CD4-positive, alpha-beta T cell treated with Interleukin-15 for 1 hour (primary cell): ENCODE measurements at places on chromosomes 2 and 18.

DNA sequence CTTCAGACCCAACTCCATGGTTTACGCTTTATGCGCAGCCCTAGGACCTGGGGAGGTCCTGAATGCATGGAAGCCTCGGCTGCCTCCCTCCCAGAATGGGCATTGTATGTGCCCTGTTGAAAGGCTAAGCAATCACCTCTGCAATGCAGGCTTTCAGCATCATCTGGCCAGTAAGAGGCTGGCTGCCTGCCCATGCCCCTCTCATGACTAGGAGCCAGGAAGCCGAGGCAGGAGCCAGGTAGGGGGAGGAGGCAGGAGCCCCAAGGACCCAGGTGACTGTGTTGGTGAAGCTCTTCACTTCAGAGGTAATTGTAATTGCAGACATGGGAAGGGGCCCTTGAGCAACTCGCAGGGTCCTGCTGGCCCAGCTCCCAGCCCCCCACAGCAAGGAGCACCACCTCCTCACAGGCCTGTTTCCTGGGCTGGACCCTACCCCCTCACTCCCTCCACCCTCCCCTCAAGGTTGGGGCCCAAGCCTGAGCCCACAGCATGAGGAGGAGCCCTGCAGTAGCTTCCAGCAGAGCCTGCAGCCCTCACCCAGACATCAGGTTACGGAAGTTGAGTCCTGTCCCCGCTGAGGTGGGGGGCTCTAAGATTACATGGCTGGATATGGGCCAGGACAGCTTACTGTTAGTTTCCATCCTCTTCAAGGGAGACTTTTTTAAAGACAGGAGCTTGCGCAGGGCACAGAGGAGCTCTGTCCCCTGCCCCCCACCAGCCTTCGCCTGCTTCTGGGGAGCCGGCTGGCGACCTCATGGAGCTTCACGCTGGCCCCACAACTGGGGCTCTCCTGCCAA lies 21.9 kb downstream of the CRACDL start:
- no peak for DNase-seq

DNA sequence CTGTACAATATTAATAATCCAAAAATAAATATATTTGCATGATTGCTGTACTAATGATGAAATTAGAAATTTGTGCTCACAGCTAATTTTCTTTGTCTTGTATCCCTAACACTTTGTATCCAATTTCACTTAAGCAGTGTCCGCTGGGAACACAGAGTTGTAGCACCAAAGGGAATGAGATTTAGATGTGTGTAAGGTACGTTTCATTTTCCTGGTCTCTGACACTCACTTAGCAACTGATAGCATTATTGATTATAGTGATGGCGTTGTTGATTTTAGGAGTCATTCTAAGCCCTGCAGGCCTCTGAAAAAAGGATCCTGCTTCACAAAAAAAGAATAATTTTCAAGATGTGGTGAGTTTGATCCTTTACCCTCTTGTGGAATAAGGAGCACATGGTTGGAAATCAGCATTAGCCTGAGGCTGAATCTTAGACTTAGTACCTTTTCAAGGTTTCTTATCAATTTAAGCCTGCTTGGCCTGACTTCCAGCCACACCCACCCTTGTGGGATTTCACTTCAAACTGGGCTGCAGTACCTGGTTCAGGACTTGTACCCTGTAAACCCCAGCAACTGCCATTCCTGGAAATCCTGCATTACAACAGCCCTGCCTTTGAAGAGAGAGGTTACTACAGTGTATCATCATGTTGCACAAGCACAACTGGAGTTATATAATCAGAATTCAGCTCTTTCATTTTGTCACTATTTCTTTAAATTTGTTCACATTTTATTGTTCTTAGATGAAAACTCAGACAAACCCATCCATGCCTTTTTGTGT lies 116.2 kb downstream of the RND3 start:
- no peak for DNase-seq

- DNase-seq: no peak
Observed at GRCh38 chr2:64876137-64876647, 113.0 kb upstream of the SLC1A4 start.

DNA sequence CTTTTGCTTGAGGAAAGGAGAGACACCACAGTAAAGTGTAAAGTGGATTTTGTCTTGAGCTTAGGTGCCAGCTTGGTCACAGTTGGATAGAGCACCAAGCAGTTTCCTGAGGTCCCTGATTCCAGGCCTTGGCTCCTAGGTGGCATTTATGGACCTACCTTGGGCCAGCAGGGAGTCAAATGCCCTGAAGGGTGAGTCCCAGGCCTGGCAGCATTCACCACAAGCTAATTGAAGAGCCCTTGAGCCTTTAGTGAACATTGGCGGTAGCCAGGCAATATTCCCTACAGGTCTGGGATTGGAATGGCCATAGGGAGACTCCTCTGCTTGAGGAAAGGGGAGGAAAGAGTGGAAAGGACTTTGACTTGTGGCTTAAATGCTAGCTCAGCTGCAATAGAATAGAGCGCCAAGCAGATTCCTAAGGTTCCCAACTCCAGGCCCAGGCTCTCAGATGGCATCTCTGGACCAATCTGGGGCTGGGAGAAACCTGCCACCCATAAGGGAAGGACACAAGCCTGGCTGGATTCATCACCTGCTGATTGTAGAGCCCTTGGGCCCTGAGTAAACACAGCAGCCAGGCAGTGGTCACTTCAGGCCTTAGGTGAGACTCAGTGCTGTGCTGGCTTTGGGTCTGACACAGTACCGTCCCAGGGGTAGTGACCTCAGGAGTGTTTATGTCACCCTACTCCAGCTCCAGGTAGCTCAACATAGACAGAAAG lies 137.5 kb upstream of the OTOS start:
- DNase-seq: no peak

- DNase-seq: no peak
Observed at GRCh38 chr18:43420091-43420490, 142.8 kb upstream of the SYT4 start.

DNA sequence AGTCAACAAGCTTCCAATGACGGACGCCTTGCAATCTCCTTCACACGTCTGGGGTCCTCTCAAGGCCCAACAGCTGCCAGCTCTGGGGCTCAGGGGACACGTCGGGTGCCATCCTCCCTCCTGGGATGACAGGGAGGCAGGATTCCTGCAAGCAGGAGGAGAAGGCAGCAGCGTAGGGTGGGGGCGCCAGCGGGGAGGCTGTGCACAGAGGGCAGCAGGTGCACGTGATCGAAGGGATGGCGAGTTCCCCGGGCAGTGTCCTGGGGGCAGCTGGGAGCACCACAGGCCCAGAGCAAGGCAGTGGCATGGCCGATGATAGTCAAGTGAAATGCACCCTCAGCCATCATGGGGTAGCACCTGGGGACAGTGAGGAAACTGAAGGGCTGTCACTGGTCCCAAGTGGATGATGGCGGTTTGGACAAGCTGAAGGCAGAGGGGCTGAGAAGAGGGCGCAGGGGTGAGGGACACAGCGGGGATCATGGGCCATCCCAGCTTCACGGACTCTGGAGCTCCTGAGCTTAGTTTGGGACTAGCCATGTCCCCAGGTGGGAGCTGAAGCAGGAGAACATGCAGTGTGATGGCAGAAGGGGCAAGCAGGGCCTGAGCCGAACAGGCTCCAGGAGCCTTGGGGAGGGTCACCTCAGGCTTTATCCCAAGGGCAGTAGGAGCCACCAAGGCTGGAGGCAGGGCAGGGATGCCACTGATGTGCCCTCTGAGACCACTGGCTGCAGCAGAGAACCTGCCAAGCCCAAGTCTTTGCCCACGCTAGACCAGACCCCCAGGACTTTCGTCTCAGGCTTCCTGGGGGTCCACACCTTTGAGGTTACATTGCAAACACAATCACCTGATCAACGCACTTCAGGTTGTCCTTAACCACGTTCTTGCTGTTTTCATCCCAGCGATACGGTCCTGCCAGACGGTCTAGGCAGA lies 16.3 kb upstream of the SNED1 start:
- DNase-seq: peak; percentile 11

- DNase-seq: peak; percentile 86
Observed at GRCh38 chr2:237662671-237663093, 35.3 kb downstream of the LRRFIP1 start.

GRCh38 chr2:11203480-11203879 lies 48.2 kb downstream of the SLC66A3 start:
- DNase-seq: no peak

DNA sequence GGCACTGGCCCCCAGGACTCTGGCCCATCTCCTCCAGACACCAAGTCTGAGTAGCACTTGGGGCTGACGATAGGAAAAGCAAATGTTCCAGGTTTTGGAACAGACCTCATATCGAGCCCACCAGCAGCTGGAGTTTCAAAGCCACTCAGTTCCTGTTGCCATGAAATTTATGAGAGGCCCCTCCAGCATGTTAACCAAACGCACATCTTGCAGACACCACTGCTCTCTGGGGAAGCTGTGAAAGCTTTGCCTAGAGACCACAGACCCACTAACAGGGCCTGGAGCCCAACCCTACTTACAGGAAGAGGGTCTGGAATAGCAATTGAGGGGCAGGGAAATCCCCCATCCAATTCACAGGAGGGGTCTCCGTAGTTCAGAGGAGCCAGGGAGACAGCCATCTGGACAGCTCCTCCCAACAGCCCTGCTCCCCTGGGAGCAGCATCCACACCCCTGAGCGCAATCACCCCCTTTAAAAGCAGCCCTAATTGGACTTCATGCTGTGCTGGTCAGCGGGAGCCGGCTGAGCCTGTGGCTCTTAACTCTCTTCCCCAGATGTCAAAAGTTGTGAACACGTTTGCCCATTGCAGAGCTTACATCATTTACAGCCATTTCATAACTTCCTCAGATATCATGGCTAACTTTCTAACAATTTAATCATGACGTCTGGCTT lies 81.3 kb downstream of the TGFA start:
- DNase-seq: no peak

GRCh38 chr18:77106331-77106730 lies 26.3 kb downstream of the MBP start:
- peak; percentile 85 for DNase-seq

DNA sequence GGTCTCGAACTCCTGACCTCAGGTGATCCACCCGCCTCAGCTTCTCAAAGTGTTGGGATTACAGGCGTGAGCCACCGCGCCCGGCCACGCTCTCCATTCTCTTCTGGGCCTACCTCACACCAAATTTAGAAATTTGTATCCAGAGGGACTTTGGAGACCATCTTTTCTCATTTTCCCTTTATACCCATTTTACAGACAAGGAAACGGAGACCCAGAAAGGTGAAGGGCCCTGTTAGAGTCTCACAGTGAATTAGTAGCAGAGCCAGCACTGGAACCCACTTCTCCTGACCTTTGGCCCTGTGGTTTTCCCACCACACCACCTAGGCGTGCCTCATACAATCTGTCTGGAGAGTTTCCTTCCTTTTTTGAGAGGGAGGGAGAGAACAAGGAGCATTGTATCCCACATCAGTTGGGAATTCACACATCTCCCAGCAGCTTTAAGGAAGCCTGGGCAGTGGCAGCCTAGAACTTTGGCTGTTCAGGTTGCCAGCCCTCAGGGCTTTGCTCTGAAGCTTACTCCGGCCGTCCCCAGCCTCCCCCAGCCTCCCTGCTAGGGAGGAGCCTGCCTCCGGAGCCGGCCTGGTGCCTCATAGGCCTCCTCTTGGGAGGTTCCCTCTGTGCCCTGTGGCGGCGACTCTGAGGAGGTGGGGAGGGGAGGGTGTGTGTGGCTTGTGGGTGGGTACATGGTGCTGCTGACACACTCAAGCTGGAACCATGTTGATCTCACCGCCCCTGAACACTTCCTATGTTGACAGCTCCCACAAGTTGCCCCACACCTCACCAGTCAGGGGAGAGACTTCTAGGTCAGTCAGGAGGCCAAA lies 13.8 kb downstream of the FOSL2 start:
- peak; percentile 88 for DNase-seq

GRCh38 chr18:54250846-54251261 lies 18.5 kb upstream of the POLI start:
- no peak for DNase-seq

GRCh38 chr2:69943843-69944525 lies 17.4 kb downstream of the ASPRV1 start:
- no peak for DNase-seq

- DNase-seq: no peak
Observed at GRCh38 chr2:241797441-241798080, 11.4 kb upstream of the NEU4 start.

DNA sequence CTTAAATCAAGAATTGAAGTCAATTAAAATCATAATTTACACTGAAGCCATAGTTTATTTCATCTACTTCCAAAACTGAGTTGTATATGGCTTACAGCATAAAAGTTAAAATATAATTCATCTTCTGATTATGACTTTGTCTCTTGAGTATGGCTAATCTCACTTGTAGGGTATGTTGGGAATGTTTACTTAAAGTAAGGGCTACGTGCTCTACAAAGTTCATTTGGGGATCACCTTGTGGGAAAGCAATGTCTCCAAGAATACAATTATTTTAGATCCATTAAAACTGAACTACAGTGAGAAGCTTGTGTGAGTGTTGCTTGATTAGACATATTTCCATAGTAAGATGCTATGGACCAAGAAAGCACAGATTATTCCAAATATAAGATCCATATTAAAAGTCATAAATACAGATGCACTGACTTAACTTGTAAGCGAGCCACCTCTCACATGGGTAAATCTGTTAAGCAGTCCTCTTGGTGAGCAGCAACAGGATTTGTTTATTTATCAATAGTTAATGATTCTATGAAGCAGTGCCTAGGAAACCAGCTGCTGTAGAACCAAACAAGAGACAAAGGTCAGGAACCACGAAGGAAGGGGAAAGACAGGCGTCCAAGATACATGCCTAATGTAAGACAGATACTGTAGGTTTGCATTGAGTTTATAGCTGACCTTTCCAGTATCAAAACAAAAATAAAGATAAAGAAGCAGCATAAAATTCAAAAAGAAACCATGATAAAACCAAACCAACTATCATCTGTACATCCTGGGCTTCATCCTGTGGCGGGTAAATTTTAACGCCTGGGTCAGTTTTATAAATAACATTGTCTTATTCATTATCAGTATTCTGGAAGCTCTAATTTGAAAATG lies 24.8 kb downstream of the DSG4 start:
- DNase-seq: no peak

- DNase-seq: no peak
Observed at GRCh38 chr2:201918616-201919307, 112.4 kb downstream of the CDK15 start.

DNA sequence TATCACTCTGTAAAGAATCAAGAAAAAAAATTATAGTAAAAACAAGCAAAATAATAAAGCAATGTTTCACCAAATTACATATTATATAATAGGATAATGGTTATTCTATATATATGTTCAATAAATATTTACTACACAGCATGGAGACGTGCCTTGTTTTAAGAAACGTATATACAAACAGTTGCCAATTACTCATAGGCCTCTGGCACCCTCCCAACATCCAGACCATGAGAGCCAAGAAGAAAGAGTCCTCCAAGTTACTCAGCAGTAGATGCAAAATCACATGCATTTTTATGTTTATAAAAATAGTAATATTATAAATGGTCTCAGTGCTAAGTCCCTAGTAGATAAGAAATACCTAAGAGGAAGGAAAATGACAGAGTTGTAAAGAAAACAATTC lies 64.8 kb downstream of the REV1 start:
- no peak for DNase-seq

GRCh38 chr2:42835577-42836371 lies 43.4 kb upstream of the HAAO start:
- peak; percentile 32 for DNase-seq
